Stomach (tissue), 19 donors: ENCODE measurements at places on chromosomes 6 and 20. TPM values are rescaled to one million over a fixed set of nuclear protein-coding genes. Genes with fewer than 3 reads are reported as not detected.

The CTAGE9 gene
- not detected for polyA plus RNA-seq

The PREX1 gene
- 15.7 TPM for polyA plus RNA-seq

The METTL24 gene
- polyA plus RNA-seq = 0.55 TPM

The REM1 gene
- 2.1 TPM for polyA plus RNA-seq

The GPR6 gene
- 0.05 TPM for polyA plus RNA-seq

The GRIK2 gene
- polyA plus RNA-seq = not detected

The CYP21A2 gene
- 1.3 TPM for polyA plus RNA-seq

The CDH4 gene
- polyA plus RNA-seq = 0.15 TPM

The AURKA gene
- polyA plus RNA-seq = 6.7 TPM

The PRDM1 gene
- 7.0 TPM for polyA plus RNA-seq

The SEL1L2 gene
- not detected for polyA plus RNA-seq

The FITM2 gene
- polyA plus RNA-seq = 1.7 TPM

The THBS2 gene
- polyA plus RNA-seq = 0.87 TPM

The KCNQ2 gene
- polyA plus RNA-seq = 0.25 TPM

The MAK gene
- not detected for polyA plus RNA-seq

The AAR2 gene
- 15.4 TPM for polyA plus RNA-seq

The SAMD3 gene
- 0.15 TPM for polyA plus RNA-seq

The FOXF2 gene
- 32.2 TPM for polyA plus RNA-seq

The XKR7 gene
- polyA plus RNA-seq = not detected

The CST4 gene
- polyA plus RNA-seq = not detected

The SLC26A8 gene
- 0.15 TPM for polyA plus RNA-seq

The BPIFB2 gene
- polyA plus RNA-seq = 3.3 TPM

The EYA4 gene
- polyA plus RNA-seq = 0.15 TPM

The PPP1R11 gene
- 106 TPM for polyA plus RNA-seq

The OLIG3 gene
- polyA plus RNA-seq = not detected

The OR12D3 gene
- not detected for polyA plus RNA-seq

The COL21A1 gene
- polyA plus RNA-seq = 1.4 TPM

The MUCL3 gene
- polyA plus RNA-seq = 17.5 TPM

The BTN1A1 gene
- polyA plus RNA-seq = not detected

The ZNF391 gene
- polyA plus RNA-seq = 0.90 TPM

The OR2H2 gene
- polyA plus RNA-seq = not detected

The HUS1B gene
- polyA plus RNA-seq = not detected

The HLA-DPA1 gene
- 23.3 TPM for polyA plus RNA-seq

The FAM217A gene
- polyA plus RNA-seq = not detected

The TSBP1 gene
- not detected for polyA plus RNA-seq

The SULF2 gene
- 9.1 TPM for polyA plus RNA-seq

The SLC2A10 gene
- polyA plus RNA-seq = 8.5 TPM

The WFDC2 gene
- 49.0 TPM for polyA plus RNA-seq

The VNN1 gene
- polyA plus RNA-seq = 1.2 TPM

The BANF2 gene
- polyA plus RNA-seq = not detected

The PTGIS gene
- 6.9 TPM for polyA plus RNA-seq

The CAP2 gene
- 2.0 TPM for polyA plus RNA-seq
